ENCODE measurements at places on chromosomes 7 and 10.

- no peak for DNase-seq
Observed at GRCh38 chr7:27164367-27165088, 809 bp downstream of the HOXA9 start.

- DNase-seq, result no peak
Observed at GRCh38 chr7:43137811-43138210, 25.4 kb downstream of the HECW1 start.

- no peak for DNase-seq
Observed at GRCh38 chr7:41694495-41694894, 8.4 kb downstream of the INHBA start.

GRCh38 chr10:119782981-119783664, 57.3 kb downstream of the INPP5F start:
- no peak for DNase-seq

- no peak for DNase-seq
Observed at GRCh38 chr7:38306914-38307313, 33.5 kb upstream of the TARP start.

DNA sequence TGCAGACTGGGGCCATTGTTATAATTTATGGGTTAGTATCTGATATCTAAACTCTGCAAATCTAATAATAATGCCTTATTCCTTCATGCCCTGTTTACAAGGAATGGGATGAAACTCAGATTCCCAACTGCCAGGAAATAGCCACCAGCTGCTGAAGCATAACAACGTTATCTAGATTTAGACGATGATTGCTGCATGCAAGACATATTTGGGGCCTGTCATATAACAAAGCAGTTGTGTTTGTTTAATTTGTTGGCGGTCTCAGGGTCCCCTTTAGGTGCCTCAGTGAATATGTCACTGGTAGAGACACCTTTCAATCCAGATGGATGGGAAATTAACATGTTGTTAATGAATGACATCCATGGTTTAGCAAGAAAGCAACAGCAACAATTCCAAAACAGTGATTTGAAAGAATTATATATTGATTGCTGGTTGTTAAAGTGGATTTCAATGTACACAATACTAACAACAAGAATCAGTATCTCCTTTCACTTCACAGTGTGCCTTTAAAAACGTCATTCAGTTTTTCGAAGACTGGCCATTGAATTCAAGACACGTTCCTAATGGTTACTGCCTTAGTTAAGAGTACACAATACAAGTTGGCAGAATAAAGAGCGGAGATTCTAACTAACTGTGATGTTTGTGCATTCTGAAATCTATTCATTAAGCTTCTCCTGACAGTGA, 860.6 kb upstream of the CELF2 start:
- DNase-seq, result no peak

- peak; percentile 15 for DNase-seq
Observed at GRCh38 chr10:71266147-71266917, 52.7 kb upstream of the SLC29A3 start.

- DNase-seq, result no peak
Observed at GRCh38 chr10:83617692-83618545, 521.4 kb upstream of the GHITM start.

- DNase-seq, result no peak
Observed at GRCh38 chr7:55556492-55556891, 15.8 kb downstream of the VOPP1 start.
